ENCODE measurements at places on chromosomes 7 and 10.
A peak's percentile ranks its signal among the peaks of the same experiment; 100 is the strongest.

DNA sequence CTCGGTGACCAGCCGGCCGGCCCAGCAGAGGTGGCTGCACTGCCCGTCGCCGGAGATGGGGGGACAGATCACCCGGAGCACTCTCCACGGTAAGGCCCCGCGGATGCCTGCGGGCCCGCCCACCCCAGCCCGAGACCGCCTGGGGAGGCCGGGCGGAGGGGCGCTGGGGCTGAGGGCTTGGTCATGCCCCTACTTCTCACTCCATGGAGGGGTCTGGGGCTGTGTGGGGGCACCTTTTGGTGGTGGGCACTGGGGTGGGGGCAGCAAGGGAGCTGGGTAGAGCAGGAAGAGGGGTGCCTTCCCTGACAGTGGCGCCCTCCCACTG is 61.8 kb downstream of the NEURL1 start:
- DNase-seq: no peak

DNA sequence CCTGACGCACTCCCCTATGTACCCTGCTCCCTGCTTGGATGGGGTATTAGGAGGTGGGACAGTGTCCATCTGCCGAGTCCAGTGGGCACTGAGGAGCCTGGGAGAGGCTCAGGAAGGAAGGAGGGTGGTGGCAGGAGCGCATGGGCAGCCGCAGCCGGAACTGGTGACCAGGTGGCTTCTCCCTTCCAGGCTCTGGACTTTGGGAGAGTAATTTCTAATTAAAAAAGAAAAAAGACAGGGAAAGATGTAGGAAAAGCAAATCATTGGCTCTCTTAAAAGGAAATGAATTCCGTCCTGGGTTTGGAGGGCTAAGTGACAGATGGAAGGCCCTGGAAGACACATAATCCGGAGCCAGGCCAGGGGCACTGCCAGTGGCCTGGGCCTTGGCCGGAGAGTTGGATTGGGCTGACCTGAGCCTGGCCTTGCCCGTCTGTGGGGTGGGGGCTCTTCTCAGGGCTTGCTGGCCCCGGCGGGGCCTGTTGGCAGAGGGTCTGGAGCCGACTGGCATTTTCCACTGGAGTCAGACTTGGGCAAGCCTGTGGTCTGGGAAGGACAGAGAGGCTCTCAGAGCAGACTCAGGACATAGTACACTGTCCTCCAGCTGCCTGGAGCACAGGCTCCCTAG is 63.0 kb downstream of the NEURL1 start:
- DNase-seq: no peak

DNA sequence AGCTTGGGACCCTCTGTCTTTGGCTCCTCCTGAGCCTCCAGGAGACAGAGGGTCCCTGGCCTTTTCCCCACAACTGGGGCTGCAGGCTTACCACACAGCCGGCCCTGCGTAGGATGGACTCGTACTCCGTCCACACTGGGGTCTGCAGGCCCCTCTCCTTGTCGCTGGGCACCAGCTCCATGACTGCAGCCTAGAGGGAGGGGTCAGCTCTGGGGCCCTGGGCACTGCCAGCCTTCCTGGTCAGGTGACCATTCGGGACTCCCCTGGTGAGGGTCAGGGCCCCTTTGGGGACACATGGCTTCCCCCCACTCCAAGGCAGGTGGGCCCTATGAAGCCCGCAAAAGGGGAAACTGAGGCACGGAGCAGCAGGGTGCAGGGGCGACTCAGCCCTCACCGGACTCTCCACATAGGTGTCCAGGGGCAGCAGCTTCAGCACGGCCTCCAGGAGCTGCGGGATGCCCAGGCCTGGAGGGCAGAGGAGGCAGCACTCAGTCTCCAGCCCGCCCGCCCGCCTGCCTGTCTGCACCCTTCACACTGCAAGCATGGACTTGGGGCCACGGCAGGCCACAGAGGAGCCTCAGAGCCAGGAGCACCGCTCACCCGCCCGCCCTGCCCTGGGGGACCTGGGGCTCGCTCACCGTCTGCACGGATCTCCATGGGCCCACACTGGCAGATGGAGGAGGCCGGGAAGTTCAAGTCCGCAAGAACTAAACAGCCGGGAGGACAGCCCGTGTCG is 1.1 kb downstream of the FUOM start:
- no peak for DNase-seq

GRCh38 chr7:77923419-77923818 is 124.8 kb downstream of the PHTF2 start:
- no peak for DNase-seq

GRCh38 chr10:121413951-121414350 is 184.3 kb downstream of the FGFR2 start:
- no peak for DNase-seq

GRCh38 chr7:151875942-151876898 is 695 bp downstream of the PRKAG2 start:
- DNase-seq: peak; percentile 88

- DNase-seq: no peak
These were observed 35.4 kb upstream of the MKLN1 start for GRCh38 chr7:131292141-131292905.
